C1 segment of cervical spinal cord (tissue), 14 donors: ENCODE measurements at places on chromosomes 4 and X.

DNA sequence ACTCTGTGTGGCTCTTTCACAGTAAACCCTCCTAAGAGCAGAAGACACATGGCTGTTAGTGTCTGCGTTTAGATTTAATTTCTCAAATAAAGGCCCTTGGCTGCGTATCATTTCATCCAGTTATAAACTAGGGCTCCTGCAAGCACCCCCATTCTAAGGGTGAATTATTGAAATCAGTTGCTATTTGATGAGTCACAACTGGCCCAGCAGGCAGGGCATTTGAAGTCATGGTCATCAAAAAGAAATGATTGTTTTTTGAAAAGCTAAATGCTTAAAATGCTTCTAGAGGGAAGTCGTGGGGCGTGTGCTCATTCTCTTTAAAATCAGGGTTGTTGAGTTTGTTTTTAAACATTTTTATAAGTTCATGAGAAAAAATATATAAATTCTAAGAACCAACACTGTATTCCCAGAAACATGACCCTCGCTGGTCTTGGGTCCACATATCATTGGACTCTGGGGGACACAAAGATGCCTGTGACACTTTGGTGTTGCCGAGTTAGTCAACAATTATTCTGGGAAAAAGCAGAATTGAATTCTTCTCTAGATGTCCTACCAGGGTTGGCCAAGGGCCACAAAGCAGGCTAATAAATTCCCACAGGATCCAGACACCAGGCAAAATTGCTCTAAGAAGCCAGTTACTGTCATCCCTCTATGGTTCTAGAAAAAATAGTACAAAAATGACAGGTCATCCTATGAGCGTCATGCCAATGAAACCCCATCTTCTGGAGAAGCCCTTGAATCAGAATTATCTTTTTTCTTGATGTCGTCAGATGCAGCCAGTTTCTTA lies 99.5 kb upstream of the MYOZ2 start:
- DNase-seq: no peak

DNA sequence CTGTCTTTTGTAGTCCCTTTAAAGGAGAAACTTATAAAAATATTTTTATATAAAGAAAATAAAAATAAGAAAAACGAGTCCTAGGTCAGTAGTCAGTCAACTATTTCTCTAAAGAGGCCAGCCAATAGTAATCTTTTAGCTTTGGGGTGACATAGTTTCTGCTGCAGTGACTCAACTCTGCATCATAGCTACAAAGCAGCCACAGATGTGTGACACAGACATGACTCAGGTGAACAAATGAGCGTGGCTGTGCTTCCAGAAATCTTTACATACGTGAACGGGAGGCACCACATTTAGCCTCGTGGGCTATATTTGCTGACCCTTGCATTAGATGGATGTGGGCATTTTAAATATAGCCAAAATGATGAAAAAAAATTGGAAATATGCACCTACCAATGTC lies 1862.5 kb upstream of the TENM3 start:
- no peak for DNase-seq

- DNase-seq: no peak
Observed at GRCh38 chrX:102765217-102765616, 44.7 kb downstream of the GPRASP3 start.

- no peak for DNase-seq
Observed at GRCh38 chr4:120869613-120870278, 52.8 kb downstream of the PRDM5 start.

GRCh38 chrX:19602866-19603622 lies 87.7 kb upstream of the MAP3K15 start:
- no peak for DNase-seq

- DNase-seq: no peak
Observed at GRCh38 chr4:3168029-3168428, 80.9 kb upstream of the MSANTD1 start.

DNA sequence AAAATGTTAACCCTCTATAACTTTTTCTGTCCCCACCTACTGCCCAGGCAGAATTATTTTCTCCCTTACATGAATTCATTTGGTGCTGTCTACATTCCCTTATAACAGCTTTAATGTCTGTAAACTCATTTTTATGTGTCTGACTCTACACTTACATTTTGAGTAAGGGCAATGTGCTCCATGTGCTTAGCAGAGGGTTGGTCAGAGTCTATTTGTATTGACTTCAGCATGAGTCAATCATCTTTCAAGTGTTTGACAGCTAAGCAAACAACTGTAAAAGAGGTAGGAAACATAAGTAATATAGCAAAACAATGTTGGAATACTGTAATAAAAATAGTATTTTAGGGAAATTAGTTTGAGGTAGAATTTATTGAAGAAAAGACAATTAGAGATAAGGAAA lies 6.3 kb downstream of the IL15 start:
- DNase-seq: no peak

- DNase-seq: no peak
Observed at GRCh38 chrX:112757946-112758345, 78.2 kb upstream of the LHFPL1 start.

DNA sequence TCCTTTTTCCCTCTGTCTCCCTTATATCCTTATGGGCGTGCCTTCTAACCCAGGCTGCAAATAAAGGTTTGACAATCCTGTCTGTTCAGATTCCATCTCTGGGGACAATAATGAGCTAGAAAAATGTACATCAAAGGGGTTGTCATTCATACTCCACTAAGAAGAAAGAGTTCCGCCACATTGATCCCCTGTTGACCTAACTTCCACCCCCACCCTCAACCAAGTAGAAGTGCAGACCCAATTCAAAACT lies 541 bp upstream of the GABRA3 start:
- DNase-seq: no peak

- no peak for DNase-seq
Observed at GRCh38 chrX:119809185-119809666, 17.8 kb upstream of the RPL39 start.

DNA sequence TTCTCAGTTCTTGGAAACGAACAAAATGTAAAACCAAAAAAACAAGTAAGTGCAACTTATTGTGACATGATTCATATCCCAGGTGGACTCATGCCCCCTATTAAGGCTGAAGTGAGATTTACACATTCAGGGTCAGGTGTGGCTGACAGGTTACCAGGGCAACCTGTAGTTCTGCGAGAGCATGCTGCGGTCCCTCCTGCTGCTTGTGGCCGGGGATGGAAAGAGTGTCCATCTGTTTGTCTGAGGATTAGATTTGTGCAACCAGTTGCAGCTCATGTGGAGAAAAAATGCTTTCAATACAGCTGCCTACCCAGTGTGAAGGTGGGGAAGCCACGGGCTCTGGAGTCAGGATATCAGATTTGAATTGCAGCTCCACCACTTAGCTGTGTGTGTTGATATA lies 78.8 kb downstream of the FAM184B start:
- DNase-seq: no peak

DNA sequence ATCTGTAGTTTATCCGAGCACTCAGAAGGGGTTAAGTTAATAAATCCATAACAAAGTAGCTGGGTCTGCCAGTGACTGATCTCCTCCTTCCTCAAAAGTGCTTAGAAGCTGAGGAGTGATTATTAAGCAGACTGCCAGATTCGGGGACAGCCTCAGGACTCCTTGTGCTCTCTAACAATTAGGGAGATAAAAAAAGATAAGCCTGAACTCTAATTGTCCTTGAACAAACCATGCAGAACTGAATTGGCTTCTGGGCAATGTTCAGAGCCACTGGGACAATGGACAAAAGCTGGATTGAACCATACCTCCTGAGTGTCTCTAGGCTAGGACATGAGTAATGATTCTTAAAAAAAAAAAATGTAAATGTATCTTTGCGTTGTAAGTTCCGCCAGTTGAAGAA lies 22.7 kb upstream of the GRPR start:
- DNase-seq: no peak

GRCh38 chr4:40954088-40954668 lies 204.4 kb downstream of the NSUN7 start:
- no peak for DNase-seq

DNA sequence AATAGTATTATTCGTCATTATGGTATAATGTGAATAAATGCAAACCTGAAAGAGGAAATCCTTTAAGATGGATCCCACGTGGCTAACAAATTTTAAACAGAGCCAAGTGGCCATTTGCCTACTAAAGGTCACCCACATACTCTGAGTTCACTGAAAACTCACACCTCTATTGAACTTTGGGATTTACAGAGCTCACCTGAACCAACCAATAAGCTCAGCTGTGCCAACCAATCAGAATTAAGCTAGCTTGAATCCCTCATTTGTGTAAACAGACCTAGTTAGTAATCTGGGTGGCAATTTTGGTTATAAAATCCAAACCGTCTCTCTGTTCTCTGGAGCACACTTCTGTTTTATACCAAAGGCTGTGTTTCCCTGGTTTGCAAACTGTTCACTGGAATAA lies 5.4 kb upstream of the NUDT9 start:
- no peak for DNase-seq

- DNase-seq: no peak
Observed at GRCh38 chr4:13836946-13837912, 209.7 kb upstream of the BOD1L1 start.

DNA sequence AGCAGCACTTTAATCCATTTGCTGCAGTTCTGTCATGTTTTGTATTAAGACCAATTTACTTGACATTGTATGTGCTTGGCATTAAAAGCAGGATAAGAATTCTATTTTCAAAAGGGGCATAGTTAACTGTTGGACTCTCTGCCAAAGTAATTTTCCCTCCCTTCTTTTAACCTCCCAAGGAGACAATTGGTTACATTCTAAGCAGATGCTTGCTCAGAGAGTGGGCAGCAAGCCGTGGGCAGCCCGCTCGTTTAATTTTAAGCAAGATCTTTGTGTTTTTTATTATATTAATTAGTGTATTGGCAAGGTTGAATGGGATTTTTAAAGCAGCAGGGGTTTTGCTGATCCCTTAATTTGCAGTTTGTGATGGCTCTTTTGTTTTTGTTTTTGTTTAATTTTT lies 37.1 kb upstream of the KLHL8 start:
- no peak for DNase-seq

DNA sequence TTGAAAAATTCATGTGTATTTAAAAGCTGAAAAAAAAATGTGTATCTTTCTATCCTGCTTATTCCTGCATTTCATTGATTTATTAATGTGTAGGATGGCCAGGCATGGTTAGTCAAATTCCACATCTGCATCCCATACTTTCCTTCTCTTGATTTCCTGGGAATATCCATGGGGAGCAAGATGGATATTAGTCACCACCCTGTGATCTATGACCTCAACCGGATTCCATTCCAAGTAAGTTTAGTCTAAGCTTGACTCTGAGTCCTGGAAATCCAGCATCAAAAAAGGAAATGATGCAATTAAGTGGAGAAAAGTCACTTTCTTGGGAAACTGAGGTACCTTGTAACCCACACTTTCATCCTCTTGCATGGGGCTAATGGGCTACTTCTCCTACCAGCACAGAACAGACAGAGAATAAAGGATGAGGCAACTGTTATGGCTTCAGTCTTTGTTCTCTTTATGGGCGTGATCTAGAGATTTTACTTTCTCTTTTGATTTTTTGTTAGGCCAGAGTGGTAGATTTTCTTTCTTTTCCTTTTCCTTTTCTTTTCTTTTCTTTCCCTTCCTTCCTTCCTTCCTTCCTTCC lies 17.1 kb upstream of the BEX4 start:
- DNase-seq: no peak

- DNase-seq: no peak
Observed at GRCh38 chr4:182643801-182644682, 273.1 kb downstream of the DCTD start.

DNA sequence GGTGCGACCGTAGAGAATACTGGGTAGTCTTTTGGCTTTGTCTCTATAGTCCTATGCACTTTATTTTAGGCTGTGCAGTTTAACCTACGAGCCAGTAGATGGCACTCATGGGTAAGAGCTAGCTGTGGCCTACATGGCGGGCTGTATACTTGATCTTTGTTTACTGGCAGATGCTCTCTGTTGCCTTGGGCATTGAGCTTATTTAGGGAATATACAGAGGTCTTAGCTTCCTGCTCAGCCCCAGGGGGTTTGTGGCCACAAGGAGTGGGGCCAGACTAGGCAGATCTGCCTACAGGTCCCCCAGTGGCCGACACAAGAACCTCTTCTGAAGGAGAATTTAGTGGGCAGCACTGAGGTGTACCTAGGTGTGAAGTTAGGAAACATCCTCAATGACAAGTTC lies 227.6 kb upstream of the HDX start:
- DNase-seq: no peak

GRCh38 chr4:127888559-127888958 lies 7.9 kb downstream of the PLK4 start:
- no peak for DNase-seq
